ENCODE measurements at places on chromosomes 5 and 9. TPM values are rescaled to one million over a fixed set of nuclear protein-coding genes. Genes with fewer than 3 reads are reported as not detected.

PCDHGB1 gene
- total RNA-seq = 1.4 TPM

PLAC8L1 gene
- total RNA-seq = 1.4 TPM

GRCh38 chr5:39558541-39558940, 133.8 kb upstream of the DAB2 start:
- H3K4me1 ChIP-seq = no peaks in the 10 kb centered on the region
- peaks cover 4% of the 10 kb centered on the region for H3K27me3 ChIP-seq
- DNase-seq = no peak
- no peaks in the 10 kb centered on the region for H3K36me3 ChIP-seq
- no peak overlapping the region for H3K27ac ChIP-seq

DNA sequence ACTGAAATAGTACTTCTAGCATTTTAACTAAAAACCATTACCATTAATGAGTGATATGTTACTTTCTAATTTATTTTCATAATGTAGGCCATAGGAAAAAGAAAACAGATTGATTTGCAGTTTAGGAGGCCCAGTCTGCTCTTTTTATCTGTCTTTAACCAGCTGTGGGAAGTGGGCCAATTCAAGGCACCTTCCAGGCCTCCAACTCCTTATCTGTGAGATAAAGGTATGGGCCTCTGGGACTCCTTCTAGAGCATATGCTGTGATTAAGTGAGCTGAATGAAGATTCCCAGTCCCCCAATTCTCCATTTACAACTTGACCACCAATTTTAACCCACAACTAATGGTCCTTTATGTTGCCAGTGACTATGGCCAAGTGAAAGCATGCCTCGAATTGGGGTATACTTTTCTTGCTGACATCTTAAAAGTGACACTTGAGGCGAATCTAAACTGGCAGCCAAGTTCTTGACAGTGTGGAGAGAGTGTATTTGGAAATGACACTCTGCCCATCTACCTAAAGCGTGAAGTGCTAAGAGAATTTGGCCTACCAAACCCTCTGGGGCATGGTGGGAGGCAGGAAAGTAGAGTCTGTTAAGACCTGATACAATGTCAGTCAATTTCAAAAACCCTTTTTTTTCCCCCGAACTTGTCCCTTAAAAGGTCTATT, 88.3 kb downstream of the PIK3R1 start:
- H3K27me3 ChIP-seq = peaks cover 2% of the 10 kb centered on the region
- H3K4me3 ChIP-seq = no peak overlapping the region
- H3K36me3 ChIP-seq = peaks cover 4% of the 10 kb centered on the region
- DNase-seq = no peak

- H3K27me3 ChIP-seq = no peaks in the 10 kb centered on the region
- DNase-seq = no peak
- peak overlapping the region; percentile 68 for H3K4me3 ChIP-seq
- no peak overlapping the region for H3K27ac ChIP-seq
- peaks cover 5% of the 10 kb centered on the region for H3K4me1 ChIP-seq
- H3K36me3 ChIP-seq = no peaks in the 10 kb centered on the region
Observed at GRCh38 chr9:137076636-137077009, 694 bp upstream of the UAP1L1 start.

DNA sequence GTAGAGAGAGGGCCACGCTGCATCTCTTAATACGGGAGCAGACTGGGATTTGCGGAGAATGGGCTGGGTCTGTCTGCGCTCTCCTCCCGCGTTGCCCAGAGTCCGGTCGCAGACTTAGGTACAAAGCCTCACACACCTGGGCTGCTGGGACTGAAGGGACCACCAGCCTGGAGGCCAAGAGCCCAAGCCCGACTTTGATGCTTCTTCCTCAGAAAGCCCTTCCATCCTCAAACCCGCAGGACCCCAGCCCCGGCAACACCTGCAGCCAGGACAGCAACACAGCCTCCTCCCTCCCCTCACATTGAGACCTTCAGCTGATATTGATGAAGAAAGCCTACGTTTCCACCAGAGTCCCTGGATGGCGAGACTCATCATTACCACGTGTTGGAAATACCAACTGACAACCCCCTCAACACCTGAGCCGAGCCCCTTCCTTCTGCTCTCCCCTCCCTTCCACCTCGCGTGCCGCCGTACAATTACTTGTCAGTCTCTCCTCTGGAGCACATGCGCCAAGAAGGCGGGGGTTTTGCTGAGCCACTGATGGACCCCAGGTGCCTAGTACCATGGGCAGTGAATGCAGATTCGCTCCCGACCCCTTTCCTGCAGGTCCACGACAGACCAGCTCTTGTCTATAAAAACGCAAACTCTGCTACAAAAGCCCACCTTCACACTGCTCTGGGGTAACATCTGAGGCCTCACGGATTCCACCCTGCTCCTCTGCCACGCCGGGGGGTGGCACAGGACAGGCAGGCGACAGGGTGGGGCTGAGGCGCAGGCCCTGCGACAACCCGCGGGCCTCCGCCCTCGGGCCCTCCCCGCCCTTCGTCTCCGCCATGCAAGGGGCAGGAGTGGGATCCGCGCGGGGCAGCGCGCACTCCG, 841 bp downstream of the ASB6 start:
- H3K27ac ChIP-seq = no peak overlapping the region
- no peaks in the 10 kb centered on the region for H3K27me3 ChIP-seq
- peaks cover 21% of the 10 kb centered on the region for H3K4me1 ChIP-seq
- DNase-seq = no peak

Data from osteocyte (in vitro differentiated cells).